Activated T-helper 1 cell treated with Interleukin-2 at 50 U/mL for 16 hours (primary cell): ENCODE measurements at places on chromosomes 4 and X.

DNA sequence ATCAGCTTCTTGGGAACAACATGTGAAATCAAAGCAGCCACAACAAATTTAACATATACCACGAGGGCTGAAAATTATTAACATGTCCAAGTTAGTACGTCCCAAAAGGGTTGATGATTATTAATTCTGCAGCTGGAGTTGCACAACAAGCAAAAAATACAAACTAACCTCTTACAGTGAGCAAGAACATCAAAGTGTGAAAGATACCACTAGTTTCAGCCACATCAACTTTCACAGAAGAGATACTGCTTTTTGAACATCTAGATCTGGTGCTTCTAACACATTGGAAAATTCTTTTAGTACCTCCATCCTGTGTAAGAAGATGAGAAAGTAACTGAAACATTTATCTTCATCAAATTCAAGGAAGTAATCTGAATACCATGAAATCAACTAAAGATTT, 334.1 kb downstream of the PCDH7 start:
- DNase-seq, result no peak

GRCh38 chrX:53323196-53323595, 41.8 kb upstream of the IQSEC2 start:
- no peak for DNase-seq

DNA sequence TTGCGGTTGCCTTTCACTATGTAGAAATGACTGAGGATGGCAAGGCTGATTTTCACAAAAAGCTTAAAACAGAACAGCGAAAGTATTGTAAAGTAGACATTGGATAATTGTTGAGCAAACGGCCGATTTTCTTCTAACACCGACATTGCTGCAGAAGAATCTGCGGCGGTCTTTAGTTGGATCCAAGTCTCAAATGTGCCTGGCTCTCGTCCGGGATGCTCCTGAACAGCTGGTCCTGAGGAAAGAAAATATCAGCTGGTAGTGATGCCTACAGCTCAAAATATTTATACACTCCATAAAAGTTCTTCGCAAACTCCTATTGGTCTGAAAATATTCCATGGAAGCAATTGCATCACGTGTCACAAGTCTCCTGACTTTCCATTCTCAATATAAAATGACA, at the start of gene ASB5:
TSS of gene ASB5 (minus strand) at position 260 of the 400 bp plus-strand sequence. CDS start at position 146, 114 bp downstream.
- no peak for DNase-seq

DNA sequence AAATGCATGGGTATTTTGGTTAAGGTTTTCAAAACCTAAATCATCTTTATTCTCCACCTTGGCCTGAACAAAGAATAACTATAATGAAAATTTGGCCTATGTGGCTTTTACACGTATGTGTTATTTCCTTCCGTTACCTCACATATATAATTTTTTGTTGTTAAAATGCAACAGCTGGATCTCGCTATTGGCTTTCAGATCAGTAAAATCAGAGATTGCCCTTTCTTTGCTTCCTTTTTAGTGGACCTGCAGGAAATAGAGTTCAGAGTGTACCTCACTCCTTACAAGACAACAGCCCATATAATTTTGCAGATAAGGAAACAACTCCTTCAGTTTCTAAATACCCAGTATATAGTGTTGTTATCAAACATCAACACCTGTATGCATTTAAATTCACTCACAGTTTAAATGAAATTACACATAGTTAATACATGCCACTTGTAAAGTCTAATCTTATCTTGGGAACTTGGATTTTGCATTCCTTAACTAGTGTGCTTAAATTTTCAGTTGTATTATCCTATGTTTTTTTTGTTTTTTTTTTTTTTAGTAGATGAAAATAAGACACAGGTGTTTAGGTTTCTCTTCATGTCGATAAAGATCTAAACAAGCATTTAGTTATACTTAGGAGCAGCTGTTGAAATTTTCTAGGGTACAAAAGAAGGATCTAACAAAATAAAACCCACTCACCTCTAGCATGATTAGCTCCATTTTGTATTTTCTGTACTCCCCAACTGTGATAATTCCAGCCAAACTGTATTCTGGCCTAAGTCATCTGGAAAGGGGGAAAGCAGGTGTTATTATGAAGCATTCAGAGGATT, 96.2 kb upstream of the SPRY1 start:
- DNase-seq, result no peak

DNA sequence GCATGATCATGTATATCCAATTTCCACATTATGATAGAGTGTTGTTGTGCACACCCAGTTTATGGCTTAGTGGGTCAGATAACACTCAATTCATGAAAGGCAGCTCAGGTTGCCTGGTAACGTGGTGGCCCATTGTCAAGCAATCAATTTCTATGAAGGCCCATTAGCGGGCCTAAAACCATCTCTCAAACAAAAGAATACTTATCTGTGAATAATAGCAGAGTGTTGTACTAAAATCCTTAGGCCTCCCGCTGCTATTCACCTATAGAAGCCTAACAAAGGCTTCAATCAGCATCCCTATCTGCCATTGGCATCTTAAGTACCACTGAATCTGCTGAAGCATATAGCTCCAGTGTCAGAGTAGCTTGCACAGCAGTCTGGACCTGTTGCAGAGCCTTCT, 849.6 kb upstream of the POU3F4 start:
- no peak for DNase-seq

DNA sequence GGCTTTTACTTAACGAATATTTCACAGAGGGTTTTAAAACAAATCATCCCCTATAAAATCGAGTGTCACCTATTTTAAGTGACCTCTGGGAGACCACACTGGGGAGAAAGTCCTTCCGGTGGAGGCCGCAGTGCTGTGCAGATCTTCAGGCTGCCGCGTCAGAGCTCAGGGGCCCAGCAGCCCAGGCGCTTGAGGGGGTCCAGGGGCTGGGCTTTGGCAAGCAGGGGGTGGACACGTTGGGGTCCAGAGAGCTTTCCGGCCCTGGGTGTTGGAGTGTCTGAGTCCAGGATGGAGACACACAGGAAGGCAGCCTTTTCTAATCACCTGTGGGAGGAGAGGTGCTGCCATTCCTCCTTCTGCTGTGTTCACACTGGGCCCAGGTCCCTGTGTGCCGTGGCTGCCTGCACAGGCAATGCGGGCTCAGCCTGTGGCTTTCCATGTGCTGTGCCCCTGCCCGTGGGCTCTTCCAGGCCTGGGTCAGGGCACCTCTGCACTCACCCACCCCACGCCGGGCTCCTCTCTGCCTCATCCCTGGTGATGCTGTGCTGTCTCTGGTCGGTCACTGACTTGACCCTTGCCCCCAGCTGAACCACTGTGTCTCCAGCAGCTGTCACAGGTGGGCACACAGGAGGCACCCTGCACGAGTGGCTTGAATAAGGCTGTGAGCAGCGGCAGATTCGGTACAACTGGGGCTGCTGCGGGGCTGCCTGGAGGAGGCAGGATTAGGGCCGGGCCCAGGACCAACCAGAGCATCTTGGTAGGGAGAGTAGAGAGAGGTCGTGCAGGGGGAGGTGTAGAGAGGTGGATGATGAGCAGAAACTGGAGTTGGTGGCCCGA, 10.0 kb downstream of the HTRA3 start:
- no peak for DNase-seq

DNA sequence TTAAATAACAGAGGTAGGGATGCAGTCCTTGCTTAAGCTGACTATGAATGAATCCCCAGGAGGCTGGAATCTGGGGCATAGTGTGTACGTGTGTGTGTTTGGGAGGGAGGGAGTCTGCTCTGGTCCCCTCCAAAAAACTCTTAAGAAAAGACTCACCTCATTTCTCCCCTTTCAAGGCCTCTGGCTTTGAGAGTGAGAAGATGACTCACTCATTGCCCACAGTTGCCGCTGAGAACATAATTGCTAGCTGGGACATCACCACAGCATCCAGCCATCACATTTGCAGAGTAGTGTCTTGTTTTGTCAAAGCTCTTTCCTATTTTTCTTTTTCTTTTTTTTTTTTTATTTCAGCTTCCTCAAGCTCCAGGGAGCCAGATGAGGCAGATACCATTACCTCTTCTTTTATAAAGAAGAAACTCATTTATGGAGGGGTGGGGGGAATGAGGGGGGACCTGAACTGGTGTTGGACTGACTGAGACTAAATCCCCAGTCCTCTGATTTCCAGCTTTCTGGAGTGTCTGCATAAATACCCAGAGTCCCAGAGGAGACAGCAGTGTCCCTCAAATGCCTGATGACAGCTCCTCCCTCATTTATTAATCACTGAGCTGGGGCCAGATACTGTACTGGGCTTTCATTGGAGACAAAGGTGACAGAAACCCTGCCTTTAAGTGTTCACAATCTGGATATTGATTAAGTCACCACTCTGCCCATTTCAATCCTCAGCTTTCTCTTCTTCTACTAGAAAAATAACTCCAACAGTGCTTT, 61.9 kb upstream of the LAS1L start:
- DNase-seq, result peak; percentile 39

- DNase-seq, result peak; percentile 29
Measured at GRCh38 chr4:6641164-6641970, 882 bp downstream of the MRFAP1 start.

DNA sequence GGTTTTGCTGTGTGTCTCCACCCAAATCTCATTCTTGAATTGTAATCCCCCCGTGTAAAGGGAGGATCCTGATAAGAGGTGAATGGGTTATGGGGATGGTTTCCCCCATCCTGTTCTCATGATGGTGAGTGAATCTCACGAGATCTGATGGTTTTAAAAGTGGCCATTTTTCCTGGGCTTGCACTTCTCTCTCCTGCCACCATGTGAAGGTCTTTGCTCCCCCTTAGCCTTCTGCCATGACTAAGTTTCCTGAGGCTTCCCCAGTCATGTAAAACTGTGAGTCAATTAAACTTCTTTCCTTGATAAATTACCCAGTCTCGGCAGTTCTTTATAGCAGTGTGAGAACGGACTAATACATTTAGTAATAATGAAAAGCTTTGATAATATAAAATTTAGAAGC, 46.9 kb downstream of the ANTXR2 start:
- DNase-seq, result no peak
